ENCODE measurements at places on chromosomes 2 and 18. TPM values are rescaled to one million over a fixed set of nuclear protein-coding genes. Genes with fewer than 3 reads are reported as not detected.
A peak's percentile ranks its signal among the peaks of the same experiment; 100 is the strongest.

- peak; percentile 99 for DNase-seq
- H3K36me3 ChIP-seq: no peaks in the 10 kb centered on the region
- H3K4me1 ChIP-seq: peaks cover 4% of the 10 kb centered on the region
- no peak overlapping the region for H3K4me3 ChIP-seq
- no peak overlapping the region for H3K27ac ChIP-seq
- no peaks in the 10 kb centered on the region for H3K27me3 ChIP-seq
Measured at GRCh38 chr2:64873472-64873924, 115.7 kb upstream of the SLC1A4 start.

GRCh38 chr18:42828881-42829280 is 286.6 kb downstream of the RIT2 start:
- no peaks in the 10 kb centered on the region for H3K4me1 ChIP-seq
- no peak for DNase-seq
- H3K27me3 ChIP-seq: no peaks in the 10 kb centered on the region

DNA sequence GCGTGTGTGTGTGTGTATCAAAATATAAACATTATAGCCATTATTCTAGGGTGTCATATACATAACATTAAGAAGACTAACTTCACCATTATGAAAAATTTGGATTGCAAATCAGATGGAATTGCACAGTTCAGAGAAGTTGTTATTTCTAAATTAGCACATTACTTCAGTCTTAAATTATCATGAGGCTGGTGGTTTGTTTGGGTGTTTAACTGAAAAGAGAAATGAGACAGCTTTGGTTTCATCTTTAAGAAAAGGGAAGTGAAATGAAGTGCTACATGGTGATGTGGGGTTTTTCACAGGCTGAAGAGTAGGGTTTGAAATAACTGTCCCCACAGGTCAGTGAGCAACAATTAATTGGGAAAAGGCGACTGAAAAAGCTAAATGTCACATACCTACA is 161.2 kb upstream of the XIRP2 start:
- no peak for DNase-seq
- no peak overlapping the region for H3K27ac ChIP-seq
- H3K4me1 ChIP-seq: no peaks in the 10 kb centered on the region
- H3K4me3 ChIP-seq: no peak overlapping the region

The CCBE1 gene
- total RNA-seq: 4.4 TPM

- peak; percentile 77 for DNase-seq
- H3K27ac ChIP-seq: no peak overlapping the region
- peaks cover 30% of the 10 kb centered on the region for H3K27me3 ChIP-seq
- no peaks in the 10 kb centered on the region for H3K36me3 ChIP-seq
- no peaks in the 10 kb centered on the region for H3K4me1 ChIP-seq
Measured at GRCh38 chr18:61893309-61893970, 633 bp upstream of the RNF152 start.

DNA sequence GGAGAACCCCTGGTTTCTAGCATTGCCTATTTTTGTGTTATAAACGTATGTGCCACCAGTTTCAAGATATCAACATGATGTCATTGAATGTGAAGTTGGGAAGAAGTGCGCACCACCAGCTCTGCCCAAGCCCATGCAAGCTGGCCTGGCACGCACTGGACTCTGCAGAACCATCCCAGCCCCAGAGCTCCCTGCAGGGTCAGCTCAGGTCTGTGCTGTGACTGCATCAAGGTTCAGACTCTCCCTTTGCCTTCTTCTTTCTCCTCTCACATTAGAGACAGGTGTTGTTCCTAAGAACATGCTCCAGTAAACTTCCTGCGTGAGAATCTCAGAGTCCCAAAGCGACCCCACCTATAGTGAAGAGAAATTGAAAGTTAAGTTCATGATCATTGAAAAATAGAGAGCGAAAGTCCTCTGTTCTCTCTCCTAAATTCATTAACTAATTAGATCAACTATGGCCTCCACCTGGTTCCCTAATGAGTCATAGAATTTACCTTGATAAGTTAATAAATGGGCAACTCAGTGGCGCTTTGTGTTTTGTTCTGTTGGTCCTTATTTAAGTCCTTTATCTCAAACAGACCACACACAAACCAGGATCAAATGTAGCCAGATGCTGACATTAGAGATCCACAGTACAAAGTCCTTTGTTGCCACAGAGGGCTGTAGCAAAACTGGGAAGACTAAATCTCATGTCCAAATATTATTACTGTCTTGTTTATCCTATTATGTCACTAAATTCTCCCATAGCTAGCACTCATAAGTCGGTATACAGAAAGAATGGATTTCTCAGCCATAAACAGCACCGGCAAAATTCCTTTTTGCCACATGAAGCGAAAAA is 432.3 kb downstream of the STK39 start:
- DNase-seq: no peak
- H3K36me3 ChIP-seq: no peaks in the 10 kb centered on the region
- no peaks in the 10 kb centered on the region for H3K4me1 ChIP-seq
- H3K4me3 ChIP-seq: no peak overlapping the region

DNA sequence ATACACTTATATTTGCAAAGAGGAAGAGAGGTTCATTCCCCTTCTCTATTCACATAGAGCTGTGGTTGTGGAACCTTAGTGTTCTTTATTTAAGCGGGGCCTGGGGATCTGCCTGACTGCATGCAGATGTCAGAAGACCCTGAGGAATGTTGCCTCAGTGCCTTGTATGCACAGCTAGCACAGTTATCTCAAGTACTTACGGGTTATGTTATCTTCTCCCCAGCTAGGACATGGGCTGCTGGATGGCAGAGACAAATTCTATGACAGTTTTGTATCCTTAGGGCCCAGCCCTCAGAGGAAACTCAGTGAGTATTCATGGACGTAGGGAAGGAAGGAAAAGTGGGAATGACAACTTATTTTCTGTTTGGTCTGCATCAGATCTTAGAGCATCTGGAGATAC is 37.7 kb upstream of the RTN4 start:
- no peak overlapping the region for H3K27ac ChIP-seq
- no peaks in the 10 kb centered on the region for H3K27me3 ChIP-seq
- DNase-seq: no peak
- no peak overlapping the region for H3K4me3 ChIP-seq
- H3K4me1 ChIP-seq: no peaks in the 10 kb centered on the region
- no peaks in the 10 kb centered on the region for H3K36me3 ChIP-seq

All from H1 (cell line).